AG09319 (cell line): ENCODE measurements at places on chromosomes 4 and X.
A peak's percentile ranks its signal among the peaks of the same experiment; 100 is the strongest.

DNA sequence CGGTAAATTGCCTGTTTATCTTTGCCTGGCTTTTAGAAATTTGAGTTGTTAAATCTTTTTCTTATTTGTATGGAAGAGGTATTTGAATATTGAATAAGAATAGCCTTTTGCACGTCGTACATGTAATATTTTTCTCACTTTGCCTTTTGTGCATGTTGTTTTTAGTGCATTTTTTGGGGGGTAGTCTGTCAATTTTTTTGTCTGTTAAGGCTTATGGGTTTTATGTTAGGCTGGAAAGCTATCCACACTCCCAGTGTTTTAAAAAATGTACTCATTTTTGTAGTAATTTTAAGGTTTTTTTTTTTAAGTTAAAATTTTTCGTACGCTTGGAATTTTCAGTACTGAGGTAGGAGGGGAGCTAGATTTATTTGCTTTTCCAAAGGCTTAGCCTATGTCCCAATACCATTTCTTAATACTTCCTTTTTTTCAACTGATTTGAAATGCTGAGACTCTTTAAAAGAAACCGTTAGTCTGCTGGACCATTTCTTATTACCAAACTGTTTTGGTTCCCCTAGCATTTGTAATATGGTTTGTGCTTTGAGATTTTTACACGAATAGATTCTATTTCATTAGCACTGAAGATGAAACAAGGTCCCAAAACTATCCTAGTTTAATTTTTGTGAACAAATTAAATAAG is 1.3 kb downstream of the HERC5 start:
- no peak for DNase-seq

DNA sequence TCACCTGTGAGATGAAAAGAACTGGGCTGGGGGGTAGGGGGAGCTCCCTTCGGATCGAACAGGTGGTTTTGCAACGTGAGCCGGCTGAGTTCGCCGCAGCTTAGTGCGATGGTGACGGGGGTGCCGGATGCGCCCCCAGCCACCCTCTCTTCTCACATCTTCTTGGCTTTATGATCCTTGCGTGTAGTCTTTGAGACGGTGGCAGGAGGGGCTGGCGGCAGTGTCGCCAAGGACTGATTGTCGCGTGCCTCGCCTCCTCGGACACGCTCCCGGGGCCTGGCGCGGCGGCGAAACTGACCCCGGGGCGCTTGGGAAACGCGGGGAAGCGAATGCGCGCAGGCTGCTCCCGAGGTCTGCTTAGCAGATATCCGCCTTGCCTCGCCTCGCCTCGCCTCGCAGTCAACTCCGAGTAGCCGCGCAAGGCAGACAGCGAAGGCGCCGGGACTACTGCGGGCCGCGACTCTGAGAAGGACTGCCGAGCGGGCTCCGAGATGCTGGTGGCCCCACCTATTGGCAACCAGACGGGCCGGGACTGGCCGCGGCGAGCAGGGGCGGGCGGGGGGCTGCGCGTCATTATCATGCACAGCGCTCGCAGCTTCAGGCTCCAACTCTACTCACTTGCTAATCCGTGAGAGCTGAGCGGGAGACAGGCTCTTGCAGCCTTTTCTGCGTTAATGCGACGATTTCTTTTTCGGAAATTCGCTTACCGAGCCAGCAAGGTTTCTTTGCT is 1.5 kb downstream of the GRID2 start:
- no peak for DNase-seq

DNA sequence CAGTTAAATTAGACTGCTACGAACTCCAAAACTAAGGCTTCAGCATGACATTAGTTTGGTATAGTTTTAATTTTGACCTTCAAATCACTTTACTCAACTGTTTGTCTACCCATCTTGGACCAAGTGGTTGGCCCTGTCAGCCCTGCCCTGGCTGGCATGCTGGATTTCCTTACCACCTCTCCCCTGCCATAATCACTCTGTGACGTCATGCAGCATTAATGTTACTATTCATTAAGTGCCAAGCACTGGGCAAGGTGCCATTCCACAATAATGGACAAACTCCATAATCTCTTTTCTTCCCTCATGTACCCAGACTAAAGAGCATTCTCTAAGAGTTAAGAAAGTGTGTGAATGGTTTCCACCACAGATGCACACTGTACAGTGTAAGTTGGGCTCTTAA is 277.0 kb upstream of the INTU start:
- no peak for DNase-seq

GRCh38 chr4:145531859-145532258 is 50.2 kb downstream of the SMAD1 start:
- no peak for DNase-seq

DNA sequence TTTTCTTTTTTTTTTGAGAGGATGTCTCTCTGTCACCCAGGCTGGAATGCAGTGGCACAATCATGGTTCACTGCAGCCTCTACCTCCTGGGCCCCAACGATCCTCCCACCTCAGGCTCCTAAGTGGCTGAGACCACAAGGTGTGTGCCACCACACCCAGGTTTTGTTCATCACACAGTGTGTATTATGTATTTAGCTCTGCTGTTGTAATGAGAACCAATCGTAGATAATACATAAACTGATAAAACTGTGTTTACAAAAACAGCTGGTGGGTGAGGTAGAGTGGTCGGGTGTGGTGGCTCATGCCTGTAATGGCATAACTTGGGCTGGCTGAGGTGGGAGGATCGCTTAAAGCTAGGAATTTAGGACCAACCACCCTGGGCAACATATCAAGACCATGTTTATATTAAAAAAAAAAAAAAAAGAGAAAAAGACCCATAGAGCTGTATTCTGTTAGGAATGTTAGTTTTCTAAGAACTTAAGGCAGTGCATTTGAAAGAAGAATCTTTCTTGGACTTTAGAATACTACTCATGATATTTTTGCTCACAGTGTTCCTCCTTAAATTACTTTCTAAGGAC is 34.9 kb downstream of the POLR2B start:
- DNase-seq = no peak

GRCh38 chr4:169988252-169988651 is 37.9 kb downstream of the MFAP3L start:
- no peak for DNase-seq

- DNase-seq = no peak
Measured at GRCh38 chr4:178136736-178137345, 694.6 kb upstream of the AGA start.

- no peak for DNase-seq
Measured at GRCh38 chrX:12906046-12906761, at the start of gene TLR8. Gene TLR8 (plus strand): TSS chrX:12906620. CDS start chrX:12906707, 87 bp downstream.

- no peak for DNase-seq
Measured at GRCh38 chr4:173333658-173334084, 487 bp downstream of the HMGB2 start.

- no peak for DNase-seq
Measured at GRCh38 chr4:87926554-87927098, 48.9 kb upstream of the SPP1 start.

DNA sequence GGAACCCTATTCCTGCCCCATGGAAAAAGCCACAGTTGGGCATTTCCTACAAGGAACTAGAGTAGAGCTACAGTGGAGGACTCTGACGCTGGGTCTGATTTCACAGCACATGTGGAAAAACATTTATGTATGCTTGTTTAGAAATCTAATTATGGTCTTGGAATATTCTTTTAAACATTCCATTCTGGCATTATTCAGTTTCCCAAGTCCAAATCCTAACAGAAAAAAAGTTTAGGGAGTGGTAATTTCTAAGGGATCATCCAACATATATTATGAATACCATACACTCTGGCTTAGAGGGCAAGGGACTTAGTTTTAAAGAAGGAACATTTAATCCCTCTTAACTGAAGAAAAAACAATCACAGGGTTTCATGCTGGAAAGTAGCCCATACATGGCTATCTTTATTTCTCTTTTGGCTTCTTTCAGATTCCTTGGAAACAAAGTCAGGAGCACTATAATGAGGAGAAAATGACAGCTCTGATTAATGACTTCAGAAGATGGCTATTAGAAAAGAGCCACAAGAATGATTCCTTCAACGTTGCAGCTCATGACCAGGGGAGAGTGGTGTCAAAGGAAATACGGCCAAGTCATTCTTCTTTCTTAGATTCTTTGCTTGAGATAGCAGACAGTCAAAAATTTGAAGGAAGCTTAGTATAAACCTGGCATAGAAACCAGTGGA is 56.1 kb downstream of the CNGA2 start:
- peak; percentile 22 for DNase-seq

DNA sequence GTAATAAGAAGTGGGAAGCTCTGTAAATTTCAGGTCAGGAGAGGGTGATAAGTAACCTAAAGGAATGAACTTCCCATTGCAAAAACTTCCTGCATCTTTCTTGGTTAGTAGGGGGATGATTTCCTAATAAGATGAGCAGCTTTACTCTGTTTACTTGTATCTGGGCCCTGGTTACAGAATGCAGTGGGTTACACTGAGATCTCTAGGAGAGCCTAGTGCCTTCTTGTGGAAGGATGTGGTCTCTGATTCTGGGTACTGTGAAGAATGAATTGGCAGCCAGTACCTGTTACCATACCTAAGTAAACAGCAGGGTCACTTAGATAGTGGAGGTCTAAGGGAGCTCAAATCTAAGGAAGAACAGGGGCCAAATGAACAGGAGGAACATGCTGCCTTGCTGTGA is 320.6 kb downstream of the ARHGAP10 start:
- no peak for DNase-seq

- DNase-seq = no peak
Measured at GRCh38 chr4:38860788-38861424, 4.3 kb upstream of the TLR6 start.

GRCh38 chr4:56821381-56822243 is at the start of gene SPINK2:
Gene SPINK2 (minus strand): TSS chr4:56821701. CDS start chr4:56821662, 39 bp downstream.
- DNase-seq = no peak

DNA sequence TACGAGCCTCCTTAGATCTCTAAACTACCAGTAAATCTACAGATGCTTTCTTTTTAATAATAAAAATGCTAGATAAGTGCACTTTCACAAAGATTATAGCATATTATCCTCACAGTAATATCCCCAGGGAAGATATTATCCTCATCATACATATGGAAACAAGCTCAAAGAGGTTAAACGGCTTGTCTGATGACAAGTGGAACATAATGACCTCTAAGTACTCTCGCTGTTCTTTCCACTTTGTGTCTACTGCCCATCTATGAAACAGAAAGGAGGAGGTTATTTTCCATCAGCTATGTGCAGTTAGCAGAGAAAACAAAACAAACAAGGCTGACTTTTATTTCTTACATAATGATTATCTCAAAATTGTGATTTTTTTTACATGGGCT is 42.8 kb upstream of the PRDM8 start:
- no peak for DNase-seq

DNA sequence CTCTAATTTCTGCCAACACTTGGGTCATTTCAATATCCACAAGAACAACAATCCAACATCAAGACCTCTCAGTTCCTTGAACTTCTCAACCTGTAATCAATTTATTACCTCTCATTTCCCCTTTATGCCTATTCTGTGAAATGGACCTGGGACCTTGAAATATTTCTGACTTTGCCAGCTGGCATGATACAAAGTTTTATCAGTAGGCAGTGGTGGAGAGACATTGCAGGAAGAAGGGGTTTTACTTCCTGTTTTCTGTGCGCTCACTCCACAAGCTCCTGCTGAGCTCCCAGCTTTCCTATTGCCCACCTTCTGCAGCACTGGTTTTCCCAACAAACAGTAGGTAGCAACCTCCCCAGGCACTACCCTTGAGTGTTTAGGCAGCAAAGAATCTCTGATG is 3.5 kb upstream of the ARHGEF6 start:
- DNase-seq = no peak
